ENCODE measurements at places on chromosomes 2 and 18.

DNA sequence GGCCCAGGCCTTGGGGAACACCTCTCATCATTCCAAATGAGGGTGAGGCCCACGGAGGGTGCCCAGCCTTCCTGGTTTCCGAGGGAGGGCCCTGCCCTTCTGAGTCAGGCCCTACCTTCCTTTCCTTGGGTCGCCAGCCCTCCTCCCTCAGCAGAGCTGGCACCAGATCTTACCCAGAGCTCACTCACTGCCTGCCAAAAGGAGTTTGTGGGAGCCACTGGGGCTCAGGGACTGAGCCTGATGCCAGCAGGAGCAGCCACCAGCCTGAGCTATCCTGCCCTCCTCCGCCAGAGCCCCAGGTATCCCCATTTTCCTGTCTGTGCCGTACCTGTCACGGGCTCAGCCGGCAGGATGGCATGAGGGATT, 64.1 kb downstream of the NRP2 start:
- no peak for DNase-seq

- DNase-seq, result no peak
These were observed 19.8 kb downstream of the ADD2 start for GRCh38 chr2:70748002-70748784.

DNA sequence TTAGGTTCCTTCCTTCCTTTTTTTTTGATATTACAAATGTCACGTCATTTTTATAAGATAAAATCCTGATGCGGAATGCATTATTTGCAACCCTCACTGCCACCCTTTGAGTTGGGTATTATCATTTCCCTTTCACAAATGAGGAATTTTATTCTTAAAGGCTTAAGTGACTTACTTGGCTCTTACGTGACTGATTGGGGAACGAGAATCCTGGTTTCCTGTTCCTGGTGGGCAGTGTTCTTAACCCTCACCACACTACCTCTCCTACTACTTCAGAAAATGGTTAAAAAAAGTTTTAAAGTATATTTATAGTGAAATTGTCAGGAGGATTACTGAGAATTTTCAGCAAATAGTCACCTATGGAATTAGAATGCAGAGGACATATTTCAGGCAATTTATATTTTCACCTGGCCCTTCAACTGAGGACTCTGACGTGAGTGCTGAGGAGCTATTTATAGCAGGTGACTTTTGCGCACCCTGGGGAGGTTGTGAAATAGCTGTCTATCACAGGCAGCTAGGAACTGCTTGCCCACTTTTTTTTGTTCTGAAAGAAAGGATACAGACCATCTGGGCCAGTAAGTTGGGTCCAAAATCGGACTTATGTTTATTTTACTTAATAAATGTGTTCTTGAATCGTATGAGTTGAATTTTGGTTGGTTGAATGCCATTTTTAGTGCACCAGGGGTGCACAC, 18.7 kb upstream of the RASGRP3 start:
- no peak for DNase-seq

GRCh38 chr2:152466980-152467676, 132.2 kb downstream of the FMNL2 start:
- no peak for DNase-seq

GRCh38 chr2:222653280-222653679, 2.6 kb downstream of the FARSB start:
- no peak for DNase-seq

DNA sequence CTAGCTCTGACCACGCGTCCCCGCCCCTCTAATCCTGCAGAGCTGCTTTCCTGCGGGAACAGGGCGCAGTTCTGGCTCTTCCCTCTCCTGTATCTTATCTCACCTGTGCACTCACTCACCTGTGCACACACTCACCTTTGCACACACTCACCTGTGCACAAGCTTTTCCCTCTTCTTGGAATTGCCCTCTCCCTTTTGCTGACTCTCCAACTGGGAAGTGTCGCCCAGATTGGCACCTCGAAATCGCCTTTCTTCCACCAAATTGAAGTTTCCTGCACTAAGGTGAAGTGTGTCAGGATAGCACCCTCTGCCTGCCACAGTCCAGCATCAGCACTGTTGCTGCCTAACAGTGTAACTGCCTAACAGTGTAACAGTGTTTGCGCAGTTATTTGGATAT, 566 bp upstream of the CMPK2 start:
- DNase-seq, result peak; percentile 23

DNA sequence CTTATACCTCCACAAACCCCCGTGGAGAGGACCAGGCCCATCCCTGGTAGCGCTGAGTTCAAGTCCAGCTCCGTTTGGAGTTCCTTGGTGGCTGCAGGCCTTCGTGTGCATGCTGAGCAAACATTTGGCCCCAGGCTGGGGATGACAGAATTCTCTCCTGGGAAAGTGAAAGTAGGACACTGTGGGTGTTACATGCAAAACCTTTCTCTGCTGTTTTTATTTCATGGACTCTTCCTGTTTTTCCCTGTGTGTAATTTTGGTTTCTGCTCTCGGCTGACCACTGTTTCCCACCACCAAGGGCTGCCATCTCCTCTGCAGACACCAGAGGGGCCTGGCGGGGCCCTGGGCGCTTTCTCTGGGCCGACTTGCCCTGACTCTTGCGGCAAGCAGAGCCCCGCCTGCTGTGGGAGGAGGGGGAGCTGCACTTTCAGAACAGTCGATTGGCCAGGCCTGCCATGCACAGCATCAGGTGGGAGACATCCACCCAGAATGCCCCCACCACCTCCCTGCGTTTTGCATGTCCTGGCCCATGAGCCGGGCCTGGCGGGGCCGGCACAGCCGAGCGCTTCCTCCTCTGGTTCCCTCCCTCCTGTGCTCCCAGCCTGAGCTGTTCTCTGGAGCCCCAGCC, 102.4 kb downstream of the CABLES1 start:
- DNase-seq, result peak; percentile 73

GRCh38 chr18:53422896-53423295, 801.6 kb downstream of the MBD2 start:
- DNase-seq, result no peak

- no peak for DNase-seq
These were observed 12.5 kb upstream of the HK2 start for GRCh38 chr2:74821177-74822126.

- no peak for DNase-seq
These were observed 58.8 kb downstream of the CCDC195 start for GRCh38 chr2:224657349-224657748.

- DNase-seq, result peak; percentile 86
These were observed 355.6 kb downstream of the PAX3 start for GRCh38 chr2:221943076-221943810.
